ENCODE measurements at places on chromosomes 2 and 18.

DNA sequence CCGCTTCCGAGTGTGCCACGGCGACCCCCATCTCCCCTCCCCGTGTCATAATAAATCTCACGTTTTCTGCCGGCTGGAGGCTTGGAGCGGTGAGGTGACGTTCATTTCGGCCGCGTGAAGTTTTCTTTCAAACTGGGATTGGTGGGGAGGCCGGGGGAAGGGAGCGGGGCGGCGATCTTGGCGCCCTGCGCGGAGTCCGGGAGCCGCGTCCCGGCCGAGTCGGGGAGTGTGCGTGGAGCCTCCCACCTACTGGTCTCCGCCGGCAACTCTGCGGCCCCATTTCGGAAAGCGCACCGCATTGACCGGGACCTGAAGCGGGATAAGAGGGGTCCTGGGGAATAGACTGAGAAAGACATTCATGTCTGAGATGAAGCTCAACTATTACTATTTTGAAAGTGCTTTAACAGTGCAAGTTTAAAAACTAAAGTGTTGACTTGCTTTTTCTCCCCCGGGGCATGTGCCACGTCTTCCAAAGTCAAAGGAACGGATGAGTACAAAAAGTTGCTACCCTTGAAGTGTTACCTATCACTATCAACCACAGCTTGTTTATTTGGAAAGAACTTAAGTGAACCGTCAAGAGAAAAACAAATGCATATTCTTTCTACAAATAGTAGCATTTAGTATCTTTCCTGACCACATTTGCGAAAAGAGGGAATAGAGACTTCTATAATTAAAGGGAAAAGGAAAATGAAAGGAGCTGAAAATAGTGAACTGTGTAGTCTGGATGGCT, 818 bp upstream of the IKZF2 start:
- DNase-seq, result peak; percentile 67

DNA sequence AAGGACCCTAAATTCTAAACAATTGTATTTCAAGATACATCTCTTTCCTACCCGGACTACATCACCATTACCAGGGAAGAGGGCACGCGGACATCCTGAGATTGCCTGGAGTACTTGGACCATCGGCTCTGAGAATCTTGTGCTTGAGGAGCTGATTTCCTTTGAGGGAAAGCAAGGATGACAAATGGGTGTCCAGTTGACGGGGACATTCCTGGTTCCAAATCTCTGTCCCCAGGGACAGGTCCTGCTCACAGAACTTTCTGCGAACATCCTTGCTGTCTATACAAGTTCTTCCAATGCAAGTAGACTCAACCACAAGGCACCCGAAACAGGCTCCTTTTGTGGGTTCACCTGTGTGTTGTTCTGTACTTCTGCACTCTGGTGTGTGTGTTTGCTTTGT, 289.5 kb upstream of the MYT1L start:
- no peak for DNase-seq

- peak; percentile 76 for DNase-seq
Observed at GRCh38 chr2:238370823-238371372, 50.6 kb downstream of the TRAF3IP1 start.

- DNase-seq, result no peak
Observed at GRCh38 chr2:71637168-71637567, 183.8 kb downstream of the DYSF start.

GRCh38 chr2:196389670-196390069, 218.3 kb upstream of the STK17B start:
- DNase-seq, result no peak

DNA sequence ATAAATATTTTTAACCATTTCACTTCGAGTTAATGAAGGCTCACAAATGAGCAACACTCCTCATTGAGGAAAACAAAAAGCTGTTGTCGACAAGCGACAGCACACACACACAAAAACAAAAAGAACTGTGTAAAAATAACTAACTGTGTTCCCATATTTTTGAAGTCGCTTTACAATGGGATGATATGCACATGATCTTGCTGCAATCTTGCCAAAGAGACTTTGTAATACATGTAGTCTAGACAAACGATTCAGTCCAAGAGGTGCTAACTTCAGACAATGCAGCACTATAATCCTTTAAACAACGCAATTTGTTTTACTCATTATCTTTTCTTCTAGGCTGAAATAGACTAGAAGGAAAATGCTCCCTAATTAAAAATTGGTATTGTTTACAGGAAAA, 7.2 kb upstream of the USP34 start:
- DNase-seq, result no peak

GRCh38 chr2:70123829-70124116, 36.5 kb downstream of the PCBP1 start:
- no peak for DNase-seq

DNA sequence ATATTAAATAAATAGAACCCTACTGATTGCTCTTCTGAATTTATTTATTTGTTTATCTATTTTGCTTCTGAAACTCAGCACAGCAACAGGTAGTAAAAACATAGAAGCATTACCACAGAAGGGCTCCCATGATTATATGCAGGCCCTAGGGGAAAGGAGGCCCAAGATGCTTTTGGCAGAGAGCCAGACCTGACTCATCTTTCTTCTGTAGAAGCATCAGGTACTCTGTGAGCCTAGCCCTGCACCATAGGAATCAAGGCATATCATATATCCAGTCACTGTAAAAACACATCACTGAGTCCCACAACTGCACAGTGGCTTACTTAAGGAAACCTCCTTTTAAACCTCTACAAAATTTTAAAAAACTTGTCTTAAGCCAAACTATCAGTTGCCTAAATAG, 1.8 kb downstream of the SCN9A start:
- no peak for DNase-seq

GRCh38 chr2:70936165-70936978, 672 bp downstream of the ATP6V1B1 start:
- DNase-seq, result no peak

DNA sequence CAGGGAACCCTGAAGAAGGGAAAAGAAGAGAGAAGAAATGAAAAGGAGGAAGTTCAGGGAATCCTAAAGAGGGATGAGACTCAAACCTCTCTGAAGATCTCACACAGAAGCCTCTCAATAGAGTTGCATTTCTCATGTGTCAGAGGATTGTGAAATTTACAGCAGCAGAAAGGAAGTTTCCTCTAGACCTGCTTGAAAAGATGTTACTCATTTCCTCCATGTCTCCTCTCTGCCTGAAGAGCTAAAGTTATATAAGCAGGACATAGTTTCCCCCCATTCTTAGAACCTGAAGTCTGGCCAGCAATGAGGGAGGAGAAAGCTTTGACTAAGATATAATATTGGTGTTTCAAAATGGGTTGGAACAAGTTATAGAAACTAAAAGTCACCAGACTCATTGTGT, 1155.6 kb downstream of the LRP1B start:
- no peak for DNase-seq

DNA sequence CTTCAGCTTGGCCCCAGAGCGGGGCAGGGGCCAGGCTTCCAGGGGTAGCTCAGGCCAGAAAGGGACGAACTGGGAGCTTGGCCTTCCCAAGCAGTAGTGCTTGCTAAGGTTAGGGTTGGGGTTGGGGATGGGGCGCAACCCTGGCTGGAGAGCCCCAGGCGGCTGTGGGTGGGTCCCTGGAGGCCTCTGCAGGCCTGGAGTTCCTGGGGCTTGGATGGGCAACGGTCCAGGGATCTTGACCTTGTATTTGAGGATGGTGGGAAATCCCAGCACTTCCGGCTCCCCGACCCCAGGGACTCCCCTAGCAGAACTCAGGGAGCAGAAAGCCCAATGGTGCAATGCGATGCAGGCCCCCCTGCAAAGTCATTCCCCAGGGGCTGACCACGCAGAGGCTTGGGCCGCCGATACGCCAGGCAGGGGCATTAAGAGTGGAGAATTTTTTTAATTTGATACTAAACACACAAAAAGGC, 12.6 kb upstream of the MLPH start:
- DNase-seq, result no peak

- DNase-seq, result no peak
Observed at GRCh38 chr2:202442882-202443281, 66.8 kb downstream of the BMPR2 start.

DNA sequence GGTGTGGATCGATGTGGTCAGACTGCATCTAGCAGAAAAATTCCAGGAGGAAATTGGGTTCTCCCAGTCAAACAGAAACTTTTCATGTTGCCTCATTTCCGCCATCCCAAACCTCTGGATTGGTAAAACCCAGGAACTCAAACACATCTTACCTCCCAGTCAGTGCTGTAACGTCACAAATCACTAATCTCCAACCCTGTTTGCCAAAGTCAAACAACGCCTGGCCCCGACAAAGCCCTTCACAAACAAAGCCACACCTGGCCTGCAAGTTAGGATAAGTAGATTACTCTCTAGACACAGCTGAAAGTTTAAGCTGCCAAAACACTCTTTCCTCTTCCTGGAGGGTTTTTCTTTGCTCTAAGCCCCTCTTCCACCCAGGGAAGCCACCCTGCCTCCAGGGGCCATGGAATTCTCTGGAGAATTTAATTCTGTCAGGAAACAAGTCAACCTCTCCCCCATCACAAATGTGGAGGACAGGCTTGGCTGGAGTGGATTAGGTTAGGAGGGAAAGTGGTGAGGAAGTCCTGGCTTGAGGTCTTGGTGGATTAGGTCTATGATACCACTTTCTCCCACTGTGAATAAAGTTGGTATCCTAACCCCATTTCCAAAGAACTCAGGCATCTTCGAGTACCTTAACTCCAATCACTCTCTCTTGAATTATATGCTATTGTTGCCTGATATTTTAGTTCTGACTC, 86.7 kb downstream of the LYPD6B start:
- peak; percentile 67 for DNase-seq

DNA sequence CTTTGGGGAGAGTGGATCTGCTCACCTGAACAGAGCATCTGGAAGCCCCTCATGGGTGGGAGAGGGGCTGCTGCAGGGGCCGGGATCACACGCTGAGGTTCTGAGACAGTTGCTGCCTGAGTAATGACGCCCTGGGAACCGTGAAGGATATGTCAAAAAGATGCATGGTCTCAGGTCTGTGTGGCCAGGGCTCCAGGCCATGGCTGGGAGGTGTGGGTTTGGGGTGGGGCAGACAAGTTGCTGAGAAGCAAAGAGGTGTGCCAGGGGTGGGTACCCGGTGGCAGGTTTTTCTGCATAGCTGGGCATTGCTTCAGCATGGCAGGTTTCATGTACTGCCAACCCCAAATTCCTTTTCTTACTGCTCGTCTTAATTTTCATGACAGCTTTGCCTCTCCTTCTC, 133.5 kb downstream of the RPIA start:
- DNase-seq, result peak; percentile 70

DNA sequence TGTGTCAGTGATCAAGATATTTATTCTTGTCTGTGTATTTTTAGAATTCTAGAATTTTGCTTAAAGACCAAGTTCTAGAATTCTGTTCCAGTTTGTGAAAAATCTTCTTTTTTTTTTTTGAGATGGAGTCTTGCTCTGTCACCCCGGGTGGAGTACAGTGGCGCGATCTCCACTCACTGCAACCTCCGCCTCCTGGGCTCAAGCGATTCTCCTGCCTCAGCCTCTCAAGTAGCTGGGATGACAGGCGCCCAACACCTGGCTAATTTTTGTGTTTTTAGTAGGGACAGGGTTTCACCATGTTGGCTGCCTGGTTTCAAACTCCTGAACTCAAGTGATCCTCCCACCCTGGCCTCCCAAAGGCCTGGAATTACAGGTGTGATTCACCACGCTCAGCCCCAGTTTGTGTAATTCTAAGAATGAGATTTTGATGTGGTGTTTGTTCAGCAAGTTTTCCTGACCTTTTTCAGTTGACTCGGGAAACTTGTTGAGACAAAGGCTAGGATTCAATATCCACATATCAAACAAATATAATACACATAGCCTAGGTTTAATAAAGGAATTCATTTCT, 3.6 kb downstream of the EIF5B start:
- DNase-seq, result no peak

GRCh38 chr2:150977296-150977695, 284.4 kb downstream of the RBM43 start:
- DNase-seq, result no peak

GRCh38 chr18:58525928-58526424, 102.9 kb downstream of the ALPK2 start:
- DNase-seq, result no peak

- no peak for DNase-seq
Observed at GRCh38 chr2:14197293-14197692, 435.2 kb upstream of the LRATD1 start.

- DNase-seq, result no peak
Observed at GRCh38 chr2:184541591-184541990, 56.7 kb upstream of the ZNF804A start.

DNA sequence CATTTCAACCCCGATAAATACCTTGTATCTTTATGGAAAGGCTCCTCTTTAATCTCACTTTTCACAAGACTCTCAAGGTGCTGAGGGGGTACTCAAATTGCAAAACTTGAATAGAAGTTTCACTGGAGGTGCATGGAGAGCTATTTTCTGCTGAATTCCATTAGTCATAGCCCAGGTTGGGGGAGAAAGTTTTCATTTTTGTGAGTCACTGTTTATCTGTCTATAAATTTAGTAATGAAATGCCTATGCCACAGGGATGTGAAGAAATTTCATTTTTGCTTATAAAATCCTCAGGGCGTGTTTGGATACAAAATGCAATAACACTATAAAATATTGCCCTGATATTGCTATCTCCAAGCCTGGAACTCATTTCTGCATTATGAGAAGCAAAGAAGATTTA, 346.3 kb downstream of the LRATD1 start:
- no peak for DNase-seq

- DNase-seq, result no peak
Observed at GRCh38 chr2:170943041-170943440, 14.0 kb downstream of the GORASP2 start.

- DNase-seq, result peak; percentile 83
Observed at GRCh38 chr2:112749755-112750559, 14.5 kb downstream of the CKAP2L start.

DNA sequence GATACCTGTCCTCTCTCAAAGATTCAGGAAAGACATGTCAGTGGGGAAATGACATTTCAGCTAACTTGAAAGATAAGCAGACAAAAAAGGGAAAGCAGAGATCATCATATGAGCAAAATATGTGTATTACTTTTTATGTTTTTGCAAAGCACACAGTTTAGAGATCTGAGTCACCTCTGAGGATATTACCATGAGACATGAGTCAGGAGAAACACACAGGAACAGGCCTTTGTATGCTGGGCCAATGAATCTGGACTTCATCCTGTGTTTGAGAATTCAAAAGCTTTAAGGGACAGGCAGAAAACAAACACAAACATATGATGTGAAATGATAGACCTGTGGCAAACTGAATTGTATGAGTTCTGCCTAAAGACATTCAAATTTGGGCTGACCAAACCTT, 306.0 kb upstream of the EPC2 start:
- DNase-seq, result no peak

GRCh38 chr2:224969633-224970260, 72.5 kb downstream of the DOCK10 start:
- DNase-seq, result no peak

GRCh38 chr2:221551864-221552263, 20.2 kb downstream of the EPHA4 start:
- no peak for DNase-seq
